ENCODE measurements at places on chromosomes 2 and 18.

- DNase-seq = no peak
Measured at GRCh38 chr2:223815186-223815883, 22.0 kb downstream of the AP1S3 start.

DNA sequence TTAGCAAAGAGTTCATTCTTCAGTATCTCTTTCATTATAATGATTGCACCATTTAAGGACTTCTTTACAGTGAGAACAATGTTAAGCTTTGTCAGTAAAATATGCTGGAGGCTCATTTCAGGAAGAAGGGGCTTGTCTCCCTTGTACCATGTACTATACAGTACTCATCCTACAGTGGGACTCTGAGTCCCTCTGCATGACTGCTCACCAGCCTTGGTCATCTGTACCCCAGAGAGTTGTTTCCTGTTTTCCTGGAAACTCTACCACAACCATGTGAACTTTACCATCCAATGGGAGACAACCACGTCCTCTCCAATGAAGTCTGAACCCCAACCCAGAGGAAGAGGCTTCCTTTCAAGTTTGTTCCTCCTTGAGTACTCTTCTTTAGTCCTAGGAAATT, 1171.1 kb upstream of the CRIM1 start:
- DNase-seq = no peak

DNA sequence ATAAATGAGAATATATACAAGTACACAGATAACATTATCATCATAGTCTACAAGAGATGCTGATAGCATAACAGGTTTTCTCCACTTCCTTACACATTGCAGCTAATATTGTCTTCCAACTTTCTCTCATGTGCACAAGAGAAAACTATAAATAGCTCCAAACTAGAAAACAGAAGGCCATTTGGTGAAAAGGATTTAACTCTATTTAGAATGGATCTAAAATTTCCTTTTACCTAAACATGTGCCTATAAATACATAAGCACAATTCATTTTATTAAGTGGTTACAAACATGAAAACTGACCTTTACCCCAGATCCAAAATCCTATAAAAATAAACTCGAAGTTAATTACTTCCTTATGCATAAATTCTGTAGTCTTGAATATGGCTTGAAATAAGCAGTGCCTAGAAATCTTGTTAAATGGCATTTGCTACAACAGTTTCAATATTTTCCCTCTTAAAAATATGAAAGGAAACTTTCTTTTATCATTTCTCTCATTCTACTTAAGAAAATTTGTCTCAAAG, 41.6 kb downstream of the SLC25A12 start:
- DNase-seq = no peak

- DNase-seq = no peak
Measured at GRCh38 chr2:175855794-175856453, 146.1 kb downstream of the LNPK start.

DNA sequence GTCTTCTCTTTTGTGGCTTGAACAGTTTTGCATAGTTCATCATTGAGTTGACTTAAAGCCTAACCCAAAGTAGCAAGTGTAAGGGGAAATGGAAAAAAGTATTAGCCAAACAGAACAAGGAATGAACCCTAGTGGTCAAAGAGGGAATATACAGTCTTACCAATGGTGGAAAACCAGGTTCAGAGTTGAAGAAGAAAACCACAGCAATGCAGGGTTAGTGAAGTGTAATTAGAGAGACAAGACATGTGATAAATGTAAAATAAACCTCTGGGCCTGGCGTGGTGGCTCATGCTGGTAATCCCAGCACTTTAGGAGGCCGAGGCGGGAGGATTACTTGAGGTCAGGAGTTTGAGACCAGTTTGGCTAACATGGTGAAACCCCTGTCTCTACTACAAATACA, 2.4 kb downstream of the TTN start:
- DNase-seq = no peak

DNA sequence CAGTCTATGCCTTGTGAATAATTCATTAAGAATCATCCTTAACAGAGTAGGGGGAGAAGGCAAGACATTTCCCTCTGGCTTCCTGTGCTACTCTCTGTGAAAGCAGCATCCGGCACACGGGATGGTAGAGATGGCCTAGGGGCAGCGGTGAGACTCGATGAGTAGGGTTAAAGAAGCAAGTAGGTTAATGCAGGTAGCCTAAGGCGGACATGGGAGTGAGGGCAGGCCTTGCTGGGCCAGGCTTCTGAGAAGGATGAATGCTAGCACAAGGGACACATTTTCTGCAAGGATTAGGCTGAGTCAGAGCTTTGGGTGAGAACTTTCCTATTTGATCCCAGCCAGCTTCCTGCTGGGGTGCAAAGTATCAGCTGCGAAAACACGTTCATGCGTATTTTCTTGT, 80.8 kb downstream of the NXPH2 start:
- no peak for DNase-seq

- no peak for DNase-seq
Measured at GRCh38 chr18:50711386-50711785, 108.4 kb downstream of the MRO start.

- DNase-seq = no peak
Measured at GRCh38 chr2:238339395-238339780, 19.1 kb downstream of the TRAF3IP1 start.

- no peak for DNase-seq
Measured at GRCh38 chr2:201990069-201990468, 43.6 kb upstream of the FZD7 start.

GRCh38 chr18:80106482-80107051, 2.5 kb upstream of the ADNP2 start:
- no peak for DNase-seq

DNA sequence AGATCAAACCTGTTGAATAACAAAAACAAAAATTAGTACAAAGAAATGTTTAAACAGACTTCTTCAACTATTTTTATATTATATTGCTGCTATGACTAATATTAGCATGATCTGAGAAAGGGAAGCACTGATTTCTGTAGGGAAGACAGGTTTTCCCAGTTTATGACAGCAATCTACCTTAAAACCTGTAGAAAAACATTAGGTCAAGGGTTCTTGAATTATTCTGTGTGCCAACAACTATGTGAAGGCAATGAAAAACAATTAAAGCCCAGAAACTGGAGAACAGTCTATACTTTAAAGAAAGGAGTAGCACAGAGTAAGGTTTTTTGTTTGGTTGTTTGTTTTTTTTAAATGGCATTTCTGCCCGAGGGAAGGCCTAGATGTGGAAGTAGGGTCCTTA, 23.3 kb downstream of the PUM2 start:
- no peak for DNase-seq

Measured in left renal cortex interstitium (tissue), 4 donors.